Effector CD4-positive, alpha-beta T cell (primary cell): ENCODE measurements at places on chromosomes 3 and 15.

DNA sequence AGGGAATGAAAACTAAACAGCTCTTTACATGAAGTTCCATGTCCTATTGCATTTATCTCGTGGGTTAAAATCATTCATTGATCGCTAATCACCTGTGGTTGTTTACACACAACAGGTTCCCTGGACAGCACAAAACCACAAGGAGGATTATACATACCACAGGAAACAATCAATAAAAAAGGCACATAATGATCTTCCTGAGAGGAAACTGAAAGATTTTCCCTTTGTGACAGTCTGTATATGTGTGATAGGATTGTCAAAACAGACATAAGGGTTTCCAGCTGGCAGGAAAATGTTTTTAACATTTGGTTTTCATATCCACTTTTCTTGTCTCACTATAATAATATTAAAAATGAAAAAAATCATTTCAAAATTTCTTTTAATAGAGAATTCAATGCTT is 541.8 kb downstream of the NLGN1 start:
- no peak for DNase-seq

DNA sequence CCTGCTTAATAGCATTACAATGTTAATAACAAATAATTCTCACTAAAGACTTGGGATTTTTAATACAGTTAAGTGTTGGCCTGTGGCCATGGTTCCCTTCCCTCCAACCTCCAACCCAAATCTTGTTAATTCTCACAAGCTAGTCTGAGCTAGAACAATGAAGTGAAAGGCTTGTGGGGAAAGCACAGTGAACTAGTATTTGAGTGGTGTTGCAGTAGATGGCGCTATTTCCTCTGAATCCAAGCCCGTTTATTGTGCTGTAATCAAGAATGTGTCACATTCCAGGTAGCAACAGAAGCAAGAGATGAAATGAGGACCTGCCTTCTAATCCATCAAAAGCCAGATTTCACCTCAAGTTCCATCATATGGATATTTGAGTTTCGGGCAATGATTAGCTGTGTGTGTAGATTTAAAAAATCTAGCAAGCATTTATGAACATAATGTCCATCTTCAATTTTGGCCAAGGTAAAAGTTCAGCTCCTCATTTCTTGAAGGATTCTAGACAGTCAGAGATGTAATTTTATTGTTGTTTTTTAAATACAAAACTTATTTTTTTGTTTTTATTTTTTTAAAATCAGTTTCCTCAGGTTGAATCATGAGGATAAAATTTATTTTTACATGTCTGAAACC is 160.7 kb downstream of the SQOR start:
- DNase-seq, result no peak

DNA sequence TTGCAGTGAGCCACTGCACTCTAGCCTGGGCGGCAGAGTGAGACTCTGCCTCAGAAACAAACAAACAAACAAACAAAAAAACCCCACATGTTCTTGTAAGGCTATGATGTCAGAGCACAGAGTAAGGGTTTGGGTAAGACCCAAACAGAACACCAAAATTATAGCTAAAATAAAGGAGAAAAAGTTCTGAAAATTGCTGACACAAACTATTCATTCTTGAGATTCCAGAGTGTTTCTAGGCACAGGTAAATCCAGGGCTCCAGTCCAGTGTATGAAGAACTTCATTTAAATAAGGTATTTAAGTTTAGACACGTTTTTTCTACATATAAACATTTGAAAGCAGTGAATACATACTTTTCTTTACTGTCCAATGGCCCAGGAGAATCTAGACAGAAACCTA is 3.9 kb downstream of the CDC25A start:
- DNase-seq, result no peak

DNA sequence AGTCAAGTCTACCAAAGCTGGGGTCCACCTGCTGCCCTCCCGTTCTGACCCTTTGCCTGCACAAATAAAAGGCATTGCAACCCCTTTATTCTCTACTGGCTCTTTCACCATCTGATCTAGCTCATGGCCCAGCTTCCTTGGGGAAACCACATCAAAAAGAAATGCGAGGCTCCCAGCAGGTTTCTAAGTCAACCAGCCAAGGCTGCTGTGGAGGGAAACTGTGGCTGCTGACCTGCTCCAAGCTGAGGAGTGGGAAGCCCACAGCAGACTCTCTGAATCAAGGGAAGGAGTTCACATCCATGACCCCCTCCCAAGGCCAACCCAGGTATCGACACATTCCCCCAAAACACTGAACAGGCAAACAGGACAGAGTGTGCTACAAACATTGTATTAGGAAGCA is 25.2 kb upstream of the SLCO2A1 start:
- DNase-seq, result no peak

DNA sequence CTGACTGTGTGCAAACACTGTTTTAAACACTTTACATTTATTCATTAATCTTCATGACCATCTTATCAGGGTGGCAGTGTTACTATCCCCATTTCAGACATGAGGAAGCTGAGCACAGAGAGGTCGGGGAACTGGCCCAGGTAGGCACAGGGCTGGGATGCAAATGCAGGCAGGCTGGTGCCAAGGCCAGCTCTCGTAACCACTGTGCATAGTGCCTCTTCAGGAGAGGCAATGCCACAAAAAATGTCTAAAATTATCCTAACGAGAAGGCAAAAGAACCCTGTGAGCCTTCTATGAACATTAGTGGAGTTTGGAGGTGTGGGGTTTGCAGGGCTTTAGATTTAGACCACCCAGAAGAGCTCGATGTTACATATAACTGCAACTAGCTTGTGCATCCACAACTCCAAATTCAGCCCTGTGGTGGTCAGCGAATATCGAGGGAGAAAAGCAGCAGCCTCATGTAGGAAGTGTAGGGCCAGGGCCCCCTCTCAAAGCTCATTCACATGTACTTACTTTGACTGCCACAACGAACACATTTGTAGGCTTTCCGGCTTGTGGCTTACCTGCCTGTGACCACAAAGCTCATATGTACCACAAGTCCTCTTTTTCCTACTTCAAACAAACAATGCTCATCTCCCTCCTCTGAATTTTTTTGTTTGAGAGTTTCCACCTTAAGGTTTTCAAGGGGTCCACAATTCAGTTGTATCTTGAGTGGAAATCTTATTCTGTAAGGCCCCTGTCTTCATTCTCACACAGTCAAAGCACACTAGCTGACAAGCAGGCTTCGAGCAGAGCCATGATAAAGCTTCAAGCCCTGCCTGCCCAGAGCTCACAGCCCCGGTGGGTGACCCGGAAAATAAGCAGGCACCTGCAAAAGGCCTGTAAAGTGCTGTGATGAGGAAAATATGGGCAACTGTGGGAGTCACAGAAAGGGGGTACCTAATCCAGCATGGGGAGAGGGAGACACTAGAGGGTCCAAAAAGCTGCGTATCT is 722.9 kb upstream of the CFAP20DC start:
- DNase-seq, result peak; percentile 11

- DNase-seq, result no peak
These were observed 109.0 kb downstream of the SAMMSON start for GRCh38 chr3:70108546-70108945.

DNA sequence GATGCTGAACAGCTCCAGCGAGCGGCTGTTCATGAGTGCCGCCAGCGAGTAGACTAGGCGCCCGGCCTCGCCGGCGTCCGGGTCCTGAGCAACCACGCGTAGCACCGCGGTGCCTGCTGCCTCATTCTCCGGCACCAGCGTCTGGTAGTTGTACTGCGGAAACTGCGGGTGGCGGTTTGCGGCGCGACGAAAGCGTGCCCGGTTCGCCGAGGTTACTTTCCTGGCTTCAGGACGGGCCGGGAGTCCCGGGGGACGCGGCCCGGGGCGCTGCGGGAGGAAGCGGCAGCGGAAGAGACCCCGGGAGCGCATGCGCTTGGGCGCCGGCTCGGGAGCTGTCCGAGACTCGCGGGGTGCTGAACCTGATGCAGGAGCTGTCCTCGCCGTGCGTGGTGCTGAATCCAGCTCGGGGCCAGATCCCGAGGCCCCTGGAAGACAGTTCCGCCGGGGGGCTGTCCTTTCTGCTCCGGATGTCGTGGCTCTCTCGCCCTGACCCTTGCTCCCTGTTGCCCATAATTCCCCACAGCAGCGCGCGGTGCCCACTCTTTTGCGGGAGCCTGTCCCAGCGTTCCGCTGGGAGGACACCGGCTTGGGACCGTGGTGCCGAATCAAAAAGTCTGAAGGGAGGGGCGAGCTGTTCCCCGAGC is 1.1 kb downstream of the CELSR3 start:
- peak; percentile 71 for DNase-seq

DNA sequence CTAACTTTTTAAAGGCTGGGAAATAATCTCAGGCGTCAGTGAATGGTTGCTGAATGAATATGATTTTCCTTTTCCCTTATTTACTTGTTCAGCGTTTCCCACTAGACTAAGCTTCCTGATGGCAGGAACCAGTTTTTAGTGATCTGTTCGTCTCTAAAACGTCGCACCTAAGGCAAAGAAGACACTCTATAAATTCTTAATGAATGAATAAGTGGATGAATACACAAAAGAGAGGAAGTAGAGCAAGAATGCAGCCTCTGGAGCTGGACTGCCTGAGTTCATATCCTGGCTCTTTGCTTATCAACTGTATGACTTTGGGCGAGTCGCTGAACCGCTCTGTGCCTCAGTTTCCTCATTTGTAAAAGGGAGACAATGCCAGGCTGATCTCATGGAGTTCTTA is 38.7 kb downstream of the WNT7A start:
- no peak for DNase-seq

- DNase-seq, result no peak
These were observed 12.9 kb downstream of the ISL2 start for GRCh38 chr15:76349301-76350070.

GRCh38 chr3:160544844-160545503 is 20.4 kb downstream of the KPNA4 start:
- DNase-seq, result no peak

GRCh38 chr15:85403745-85404144 is 23.3 kb downstream of the AKAP13 start:
- no peak for DNase-seq

GRCh38 chr15:79321876-79322275 is 11.0 kb downstream of the TMED3 start:
- no peak for DNase-seq

DNA sequence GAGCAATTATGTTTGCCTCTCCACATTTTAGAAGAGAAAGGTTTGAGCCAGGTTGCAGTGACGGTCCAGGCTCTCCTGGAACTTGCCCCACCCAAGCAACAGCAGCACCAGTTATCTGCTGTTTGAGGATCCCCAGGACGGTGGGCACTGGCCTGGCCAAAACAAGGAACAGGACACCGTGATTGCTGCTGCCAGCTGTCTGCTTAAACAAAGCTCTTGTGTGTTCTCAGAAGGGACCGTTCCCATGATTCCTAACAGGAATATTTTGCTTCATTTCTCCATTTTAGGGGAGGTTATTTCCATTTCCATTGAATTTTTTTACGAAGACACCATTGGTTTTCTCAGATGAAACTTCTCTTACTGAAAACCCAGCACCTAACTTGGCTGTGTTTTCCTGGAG is 66.4 kb upstream of the RPL35A start:
- no peak for DNase-seq

DNA sequence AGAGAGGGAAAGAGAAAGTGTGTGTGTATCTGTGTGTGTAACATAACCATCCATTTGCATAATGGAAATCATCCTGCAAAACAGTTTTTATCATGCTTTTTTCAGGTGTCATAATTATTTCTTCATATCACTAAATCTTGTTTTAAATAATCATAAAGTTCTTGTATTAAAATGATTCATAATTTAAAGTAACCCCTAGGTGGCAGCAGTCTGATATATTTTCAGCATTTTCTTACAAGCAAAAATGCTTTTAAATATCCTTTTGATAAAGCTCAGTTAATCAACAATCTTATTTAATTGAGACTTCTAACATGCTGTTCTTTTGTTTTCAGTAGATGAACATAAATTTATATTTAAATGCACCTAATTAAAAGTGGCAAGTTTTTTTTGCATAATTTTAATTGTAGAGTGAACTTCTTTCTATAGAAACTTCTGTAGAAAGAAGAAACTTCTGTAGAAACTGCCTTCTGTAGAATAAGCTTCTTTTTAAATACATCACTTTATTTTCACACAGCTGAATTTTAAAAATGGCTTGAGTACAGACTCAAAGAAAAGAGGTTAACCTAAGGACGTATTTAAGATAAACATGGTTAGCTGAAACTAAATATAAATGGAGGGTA is 72.5 kb downstream of the OPA1 start:
- no peak for DNase-seq

DNA sequence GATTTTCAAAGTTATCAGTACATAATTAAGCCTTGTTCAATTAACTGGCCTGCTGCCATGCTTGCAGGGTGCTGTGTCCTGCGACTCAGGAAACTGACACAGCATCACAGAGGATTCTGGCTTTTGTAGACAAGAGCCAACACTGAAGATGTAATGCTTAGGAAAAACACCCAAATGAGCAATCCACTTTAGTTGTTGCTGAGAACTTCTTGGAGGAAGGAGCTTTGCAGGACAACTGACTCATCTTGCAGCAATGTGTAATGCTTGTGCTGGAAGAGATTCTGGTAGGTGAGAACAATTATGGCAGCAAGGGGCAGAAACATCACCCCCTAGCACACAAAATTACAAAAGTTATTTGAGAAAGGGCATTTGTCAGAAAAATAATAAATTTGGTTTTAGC is 67.6 kb downstream of the NLGN1 start:
- no peak for DNase-seq

- DNase-seq, result no peak
These were observed 9.2 kb downstream of the IGDCC3 start for GRCh38 chr15:65368302-65369211.

DNA sequence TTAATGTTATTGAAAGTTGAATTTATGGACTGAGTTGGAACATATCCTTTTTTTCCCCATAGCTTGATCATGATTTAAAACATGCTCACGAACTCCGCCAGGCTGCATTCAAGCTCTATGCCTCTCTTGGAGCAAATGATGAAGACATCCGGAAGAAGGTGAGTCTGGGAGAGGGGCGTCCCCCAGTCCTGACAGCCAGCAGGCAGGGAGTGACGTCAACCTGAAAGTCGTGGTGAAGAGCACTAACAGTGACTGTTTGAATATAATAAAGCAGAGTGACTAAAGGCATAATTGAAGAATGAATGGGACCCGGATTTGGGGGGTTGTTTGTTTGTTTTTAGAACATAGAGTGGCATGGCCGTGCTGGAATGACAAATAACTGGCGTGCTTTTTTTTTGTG is 57.9 kb downstream of the ARMC8 start:
- no peak for DNase-seq

DNA sequence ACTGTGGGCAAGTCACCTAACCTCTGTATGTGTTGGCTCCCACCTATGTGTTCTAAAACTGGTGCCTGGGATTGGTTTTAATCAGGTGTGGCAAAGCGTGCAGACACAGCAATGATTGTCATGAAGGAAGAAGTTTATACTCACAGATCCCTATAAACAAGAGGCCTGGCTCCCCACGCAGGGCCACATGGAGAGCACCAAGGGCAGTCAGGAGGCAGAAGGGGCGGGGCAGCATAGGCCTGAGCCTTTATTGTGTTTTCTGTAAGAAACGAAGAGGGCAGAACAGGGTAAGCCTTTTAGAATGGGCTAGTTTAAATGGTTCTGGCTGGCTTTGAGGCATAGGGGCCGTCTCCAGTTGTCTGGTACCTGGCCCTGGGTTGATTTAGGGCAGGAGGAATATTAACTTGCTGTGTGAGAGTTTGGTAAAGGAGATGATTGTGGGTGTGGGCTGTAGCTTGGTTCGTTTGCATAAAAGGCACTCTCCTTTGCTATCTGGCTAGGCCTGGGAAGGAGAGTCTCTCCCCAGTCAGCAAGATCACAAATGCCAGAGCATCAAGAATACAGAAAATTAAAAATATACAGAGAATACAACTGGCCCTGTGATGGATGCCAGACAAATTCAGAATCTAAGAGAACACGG is 2.2 kb upstream of the FBXW12 start:
- no peak for DNase-seq

GRCh38 chr15:51775967-51776816 is 24.8 kb downstream of the TMOD2 start:
- peak; percentile 34 for DNase-seq
